ENCODE measurements at places on chromosomes 11 and 22. TPM values are rescaled to one million over a fixed set of nuclear protein-coding genes. Genes with fewer than 3 reads are reported as not detected.

GRCh38 chr22:42688241-42689211, 32.1 kb downstream of the A4GALT start:
- peaks cover 35% of the 10 kb centered on the region for H3K4me1 ChIP-seq
- no peaks in the 10 kb centered on the region for H3K27me3 ChIP-seq

DNA sequence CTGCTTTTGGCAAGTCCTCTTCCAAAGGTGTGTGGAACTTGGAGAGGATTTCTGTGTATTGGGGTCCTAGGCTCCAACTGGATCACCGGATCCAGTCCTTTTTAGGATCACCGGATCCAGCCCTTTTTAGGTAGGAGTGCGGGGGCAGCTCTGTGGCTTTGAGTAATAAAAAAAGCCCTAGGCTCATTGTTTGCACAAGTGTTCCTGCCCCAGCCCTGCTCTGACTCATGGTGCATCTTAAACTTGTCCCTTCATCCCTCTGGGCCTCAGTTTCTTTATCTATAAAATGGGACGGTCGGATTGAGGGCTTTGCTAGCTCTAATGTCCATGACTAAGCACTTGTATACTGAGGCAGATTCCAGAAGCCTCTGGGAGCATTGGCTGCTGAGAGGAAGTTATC, 22.7 kb upstream of the CD44 start:
- DNase-seq = peak; percentile 75
- no peaks in the 10 kb centered on the region for H3K27me3 ChIP-seq
- H3K4me3 ChIP-seq = no peak overlapping the region
- no peaks in the 10 kb centered on the region for H3K36me3 ChIP-seq
- no peak overlapping the region for H3K27ac ChIP-seq

DNA sequence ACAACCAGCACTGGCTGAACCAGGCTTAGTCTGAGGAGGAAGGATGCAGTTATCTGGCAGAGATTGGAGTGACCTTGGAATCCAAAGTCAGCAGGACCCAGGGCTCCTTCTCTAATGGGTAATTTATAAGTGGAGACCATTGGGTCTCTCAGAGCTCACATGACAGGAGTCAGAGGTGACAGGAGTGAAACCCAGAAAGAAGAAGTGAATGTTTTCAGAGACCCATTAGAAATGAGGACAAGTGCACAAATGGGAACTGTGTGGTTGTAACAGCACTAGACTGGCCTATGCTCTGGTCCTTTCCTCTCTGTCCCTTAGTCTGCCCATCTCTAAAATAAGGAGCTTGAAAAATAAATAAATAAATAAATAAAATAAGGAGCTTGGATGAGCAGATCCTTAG, 107.4 kb downstream of the SERGEF start:
- H3K27ac ChIP-seq = no peak overlapping the region
- no peaks in the 10 kb centered on the region for H3K27me3 ChIP-seq
- DNase-seq = no peak
- H3K36me3 ChIP-seq = no peaks in the 10 kb centered on the region
- H3K4me3 ChIP-seq = no peak overlapping the region

DNA sequence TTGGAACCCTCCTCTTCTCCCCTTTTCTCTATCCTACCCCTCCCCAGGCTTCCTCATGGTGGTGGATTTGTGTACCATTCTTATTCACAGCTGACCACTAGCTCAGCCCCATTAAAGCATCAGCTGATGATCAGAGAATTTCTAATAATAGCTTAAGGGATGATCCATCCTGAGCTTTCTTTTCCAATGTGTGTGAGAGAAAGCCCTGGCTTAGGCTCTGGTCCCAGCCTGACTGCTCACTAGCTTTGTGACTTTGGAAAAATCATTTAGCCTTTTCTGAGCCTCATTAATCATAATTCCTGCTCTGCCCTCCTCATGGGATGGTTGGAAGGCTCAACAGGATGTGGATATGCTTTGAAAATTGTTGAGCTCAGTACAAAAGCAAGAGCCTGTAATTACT, 26.3 kb upstream of the CCDC90B start:
- H3K4me1 ChIP-seq = no peaks in the 10 kb centered on the region
- peak; percentile 55 for DNase-seq
- no peaks in the 10 kb centered on the region for H3K36me3 ChIP-seq
- H3K27ac ChIP-seq = no peak overlapping the region
- no peak overlapping the region for H3K4me3 ChIP-seq

DNA sequence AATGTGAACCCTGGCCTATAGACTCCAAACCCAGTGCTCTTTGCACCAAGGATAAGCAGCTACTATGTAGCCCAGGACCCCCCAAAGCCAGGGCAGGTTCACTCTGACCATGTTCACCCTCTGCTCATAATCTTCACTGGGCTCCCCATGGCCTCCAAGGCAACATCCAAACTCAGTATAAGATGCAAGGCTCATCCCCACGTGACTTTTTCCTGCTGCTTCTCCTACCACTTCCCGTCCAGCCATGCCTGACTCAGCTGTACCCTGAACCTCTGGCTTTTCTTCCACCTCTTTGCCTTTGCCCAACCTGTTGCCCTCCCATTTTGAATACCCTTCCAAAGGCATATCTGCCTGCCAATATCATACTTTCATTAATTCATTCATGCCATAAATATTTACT, 27.8 kb downstream of the PDE2A start:
- no peak overlapping the region for H3K4me3 ChIP-seq
- H3K27me3 ChIP-seq = peaks cover 13% of the 10 kb centered on the region
- no peak overlapping the region for H3K27ac ChIP-seq
- DNase-seq = peak; percentile 92
- peaks cover 3% of the 10 kb centered on the region for H3K4me1 ChIP-seq

DNA sequence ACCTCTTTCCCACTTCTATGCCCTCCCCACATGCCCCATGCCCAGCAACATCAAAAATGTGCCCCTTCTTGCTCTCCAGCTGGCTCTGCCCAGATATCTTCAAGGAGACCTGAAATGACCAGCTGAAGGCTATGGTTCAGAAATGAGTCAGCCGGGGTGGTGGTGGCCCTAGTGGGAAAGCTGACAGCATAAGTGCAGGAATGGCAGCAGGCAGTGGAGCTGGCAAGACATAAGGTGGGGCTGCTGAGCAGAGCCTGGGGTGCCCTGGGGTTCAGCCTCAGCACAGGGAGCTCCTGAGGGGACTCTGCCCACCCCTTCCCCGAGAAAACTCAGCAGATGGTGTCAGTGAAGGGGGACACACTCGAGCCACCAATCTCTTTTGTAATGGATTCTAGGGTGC, 593.4 kb downstream of the BUD13 start:
- no peaks in the 10 kb centered on the region for H3K27me3 ChIP-seq

DNA sequence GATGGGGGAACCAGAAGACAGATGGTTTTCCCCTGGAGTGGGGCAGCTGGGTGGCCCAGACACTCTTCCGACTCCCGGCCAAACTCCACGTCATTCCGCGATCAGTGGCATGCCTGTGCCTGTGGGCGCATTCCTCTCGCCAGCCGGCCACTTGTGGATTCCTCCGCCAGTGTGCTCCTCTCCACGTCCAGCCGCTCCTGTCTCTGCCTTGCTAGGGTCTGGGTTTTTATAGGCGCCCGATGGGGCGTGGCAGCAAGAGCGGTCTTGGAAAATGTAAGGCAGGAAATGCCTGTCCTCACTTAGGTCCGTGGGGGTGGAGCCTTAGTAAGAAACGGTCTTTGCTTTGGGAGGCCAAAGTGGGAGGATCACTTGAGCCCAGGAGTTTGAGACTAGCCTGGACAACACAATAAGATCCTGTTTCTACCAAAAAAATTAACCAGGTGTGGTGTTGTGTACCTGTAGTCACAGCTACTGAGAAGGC, 81.6 kb upstream of the SEPTIN5 start:
- H3K27ac ChIP-seq = no peak overlapping the region
- H3K4me3 ChIP-seq = no peak overlapping the region
- H3K36me3 ChIP-seq = no peaks in the 10 kb centered on the region
- DNase-seq = no peak

DNA sequence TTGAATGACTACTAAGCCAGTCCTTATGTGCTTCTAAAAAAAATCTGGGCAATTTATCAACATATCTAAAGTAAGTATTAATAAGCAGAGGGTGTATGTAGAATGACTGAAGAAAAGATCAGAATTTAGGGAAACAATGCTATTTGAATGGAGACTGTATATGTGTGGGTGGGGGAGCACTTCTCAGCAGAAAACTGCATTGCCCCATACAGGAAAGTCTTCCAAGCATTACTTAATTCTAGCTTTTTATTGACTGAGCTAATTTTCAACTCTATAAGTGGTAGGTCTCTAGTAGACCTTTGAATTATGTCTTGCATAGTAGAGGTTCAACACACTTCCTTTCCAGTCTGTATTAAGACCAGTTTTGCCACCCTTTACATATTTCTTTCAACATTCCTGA, 41.7 kb downstream of the CASP12 start:
- no peak overlapping the region for H3K4me3 ChIP-seq
- H3K36me3 ChIP-seq = no peaks in the 10 kb centered on the region
- no peak overlapping the region for H3K27ac ChIP-seq
- no peaks in the 10 kb centered on the region for H3K27me3 ChIP-seq
- DNase-seq = no peak

- H3K4me1 ChIP-seq = no peaks in the 10 kb centered on the region
- no peak overlapping the region for H3K4me3 ChIP-seq
- no peak for DNase-seq
- no peak overlapping the region for H3K27ac ChIP-seq
- H3K27me3 ChIP-seq = peaks cover 26% of the 10 kb centered on the region
- no peaks in the 10 kb centered on the region for H3K36me3 ChIP-seq
Measured at GRCh38 chr11:69730500-69730899, 26.7 kb upstream of the FGF19 start.

- H3K27me3 ChIP-seq = no peaks in the 10 kb centered on the region
- no peak overlapping the region for H3K4me3 ChIP-seq
- H3K36me3 ChIP-seq = no peaks in the 10 kb centered on the region
- DNase-seq = peak; percentile 57
- H3K4me1 ChIP-seq = peaks cover 26% of the 10 kb centered on the region
Measured at GRCh38 chr22:30284172-30284571, 5.1 kb downstream of the CASTOR1 start.

DNA sequence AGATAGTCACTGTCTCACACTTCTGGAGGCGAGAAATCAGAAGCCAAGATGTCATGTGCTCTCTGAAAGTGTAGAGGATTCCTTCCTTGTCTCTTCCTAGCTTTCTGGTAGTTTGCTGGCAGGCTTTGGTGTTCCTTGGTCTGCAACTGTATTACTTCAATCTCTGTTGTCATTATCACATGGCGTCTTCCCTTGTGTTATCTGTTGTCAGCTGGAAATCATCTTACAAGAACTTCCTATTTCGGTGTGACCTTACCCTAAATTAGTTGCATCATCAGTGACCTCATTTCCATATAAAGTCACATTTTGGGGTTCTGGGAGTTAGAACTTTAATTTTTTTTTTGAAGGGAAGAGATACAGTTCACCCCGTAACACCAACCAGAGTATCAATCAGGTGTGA, 3.3 kb upstream of the LIN7C start:
- DNase-seq = no peak
- H3K27ac ChIP-seq = no peak overlapping the region
- H3K27me3 ChIP-seq = no peaks in the 10 kb centered on the region

DNA sequence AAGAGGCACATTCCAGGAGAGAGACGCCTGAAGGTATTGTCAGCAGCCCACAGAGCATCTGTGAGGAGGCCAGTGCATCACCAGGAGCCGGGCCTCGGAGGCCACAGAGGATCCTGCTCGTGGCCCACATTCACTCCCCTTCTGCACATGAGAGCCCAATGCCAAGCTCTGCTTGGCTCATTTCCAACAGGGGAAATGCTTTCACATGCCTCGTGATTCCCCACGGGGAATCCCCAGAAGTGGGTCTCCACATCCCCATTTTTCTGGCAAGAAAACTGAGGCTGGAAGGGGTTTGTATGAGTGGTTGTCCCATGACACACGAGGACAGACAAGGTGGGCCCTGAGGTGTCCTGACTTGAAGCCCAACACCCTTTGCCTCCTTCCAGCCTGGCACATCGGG, 34.4 kb downstream of the TP53I11 start:
- peaks cover 4% of the 10 kb centered on the region for H3K27me3 ChIP-seq
- H3K4me3 ChIP-seq = no peak overlapping the region

- H3K4me1 ChIP-seq = no peaks in the 10 kb centered on the region
- H3K36me3 ChIP-seq = peaks cover 4% of the 10 kb centered on the region
- no peak overlapping the region for H3K4me3 ChIP-seq
- no peak for DNase-seq
- H3K27ac ChIP-seq = no peak overlapping the region
Measured at GRCh38 chr11:57605028-57605420, 7.5 kb downstream of the SERPING1 start.

DNA sequence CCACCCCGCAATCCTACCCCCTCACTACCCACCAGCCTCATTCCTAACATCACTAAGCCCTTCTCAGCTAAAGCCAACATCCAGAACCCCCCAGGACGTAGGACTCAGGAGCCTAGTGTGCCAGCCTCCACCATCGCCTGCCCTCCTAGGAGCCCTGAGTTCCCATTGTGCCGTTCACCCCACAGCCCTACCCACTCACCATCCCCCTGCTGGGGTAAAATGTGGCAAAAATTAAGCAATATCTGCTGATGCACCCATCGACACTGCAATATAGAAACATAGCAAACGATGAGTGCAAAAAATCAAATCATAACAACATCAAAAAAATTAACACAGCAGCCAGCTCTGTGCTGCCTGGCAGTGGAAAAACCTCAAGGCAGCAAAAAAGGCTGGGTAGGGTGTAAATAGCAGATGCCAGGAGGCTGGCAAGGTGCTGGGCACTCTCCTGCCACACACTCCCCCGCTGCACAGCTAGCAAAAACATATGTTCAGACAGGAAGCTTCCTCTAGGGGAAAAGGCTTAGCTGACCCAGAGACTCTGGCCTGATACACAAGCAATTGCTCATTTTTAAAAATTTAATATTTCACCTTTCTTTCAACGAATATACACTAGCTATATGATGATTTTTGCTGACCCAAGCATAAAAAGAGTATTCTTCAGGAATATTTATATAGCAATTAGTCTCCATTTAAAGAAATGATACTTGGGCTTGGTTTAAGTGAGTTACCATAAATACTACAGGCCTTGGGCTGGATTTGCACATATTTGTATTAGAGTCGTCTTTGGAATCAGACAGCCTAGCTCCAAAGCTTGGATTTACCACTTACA, 33.8 kb downstream of the PRDM10 start:
- H3K4me1 ChIP-seq = peaks cover 4% of the 10 kb centered on the region
- no peak overlapping the region for H3K27ac ChIP-seq
- H3K27me3 ChIP-seq = no peaks in the 10 kb centered on the region
- no peak for DNase-seq
- H3K4me3 ChIP-seq = no peak overlapping the region

DNA sequence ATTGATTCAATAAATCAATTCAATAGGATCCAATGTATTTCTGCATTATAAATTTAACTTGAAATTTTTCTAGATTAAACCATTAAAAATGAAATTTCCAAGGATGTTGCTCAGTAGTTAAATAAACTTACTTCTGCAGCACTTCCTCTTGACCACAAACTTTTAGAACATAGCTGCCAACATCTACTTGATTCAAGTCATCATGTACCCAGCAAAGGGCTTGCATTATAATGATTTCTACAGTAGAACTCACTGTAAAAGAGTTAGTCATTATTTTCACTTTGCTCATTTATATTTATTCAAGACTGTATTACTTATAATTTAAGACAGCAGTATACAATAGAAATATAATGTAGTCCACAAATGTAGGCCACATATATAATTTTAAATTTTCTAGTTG, 59.2 kb downstream of the PIK3C2A start:
- no peak for DNase-seq
- H3K27me3 ChIP-seq = no peaks in the 10 kb centered on the region
- H3K36me3 ChIP-seq = peaks cover 17% of the 10 kb centered on the region
- H3K27ac ChIP-seq = no peak overlapping the region
- no peak overlapping the region for H3K4me3 ChIP-seq
- no peaks in the 10 kb centered on the region for H3K4me1 ChIP-seq

CDCA5 gene
- 3.3 TPM for total RNA-seq

FAM111B gene
- 0.72 TPM for total RNA-seq

FOLR3 gene
- 0.88 TPM for total RNA-seq

GSTT2B gene
- total RNA-seq = 13.8 TPM

SC5D gene
- total RNA-seq = 63.7 TPM

ADORA2A gene
- total RNA-seq = 0.72 TPM

Measured in osteoblast (primary cell).